Fibroblast of skin of right quadriceps (primary cell): ENCODE measurements at places on chromosomes 16 and 17.

DNA sequence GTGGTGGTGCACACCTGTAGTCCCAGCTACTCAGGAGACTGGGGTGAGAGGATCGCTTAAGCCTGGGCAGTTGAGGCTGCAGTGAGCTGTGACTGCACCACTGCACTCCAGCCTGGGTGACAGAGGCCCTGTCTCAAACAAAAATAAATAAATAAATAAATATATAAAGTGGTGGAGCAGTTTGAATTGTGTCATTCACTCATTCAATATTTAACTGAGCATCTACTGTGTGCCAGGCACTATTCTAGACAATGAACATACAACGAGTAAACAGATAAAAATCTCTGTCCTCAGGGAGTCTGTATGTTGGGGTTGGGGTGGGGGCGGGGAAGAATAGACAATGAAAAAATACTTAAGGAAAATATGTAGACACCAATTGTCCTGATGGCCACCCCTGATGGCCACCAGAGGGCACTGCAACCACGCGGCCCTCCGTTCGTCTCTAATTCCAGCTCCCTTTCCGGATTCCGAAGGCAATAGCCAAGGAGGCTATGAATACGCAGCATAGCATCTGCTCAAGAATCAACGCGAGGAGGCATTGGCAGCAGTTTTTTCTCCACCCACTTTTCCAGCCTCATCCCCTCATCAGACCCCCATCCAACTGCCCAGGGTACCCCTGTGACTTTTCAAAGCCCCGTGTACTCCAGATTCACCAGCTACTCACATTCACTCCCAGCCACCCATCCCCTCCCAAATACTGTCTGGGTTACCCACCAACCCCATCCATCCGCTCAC is 21.4 kb downstream of the QPRT start:
- DNase-seq: peak; percentile 83

DNA sequence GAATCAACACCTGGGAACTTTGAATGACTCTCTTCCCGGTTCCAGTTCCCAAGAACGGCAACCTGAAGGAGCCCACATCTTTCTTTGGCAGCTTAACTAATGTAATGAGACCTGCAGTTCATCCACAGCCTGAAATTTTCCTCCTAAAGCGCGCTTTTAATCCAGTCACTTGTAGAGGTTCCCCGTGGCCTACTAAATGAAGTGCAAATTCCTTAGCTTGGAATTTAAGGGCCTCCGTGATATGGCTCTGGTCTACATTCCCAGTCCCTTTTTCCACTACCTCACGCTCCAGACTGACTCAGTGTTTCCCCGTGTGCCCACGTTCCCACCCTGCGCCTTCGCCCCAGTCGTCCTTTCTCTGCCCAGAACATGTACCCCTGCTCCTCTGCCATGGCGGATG is 27.2 kb downstream of the FZD2 start:
- no peak for DNase-seq

DNA sequence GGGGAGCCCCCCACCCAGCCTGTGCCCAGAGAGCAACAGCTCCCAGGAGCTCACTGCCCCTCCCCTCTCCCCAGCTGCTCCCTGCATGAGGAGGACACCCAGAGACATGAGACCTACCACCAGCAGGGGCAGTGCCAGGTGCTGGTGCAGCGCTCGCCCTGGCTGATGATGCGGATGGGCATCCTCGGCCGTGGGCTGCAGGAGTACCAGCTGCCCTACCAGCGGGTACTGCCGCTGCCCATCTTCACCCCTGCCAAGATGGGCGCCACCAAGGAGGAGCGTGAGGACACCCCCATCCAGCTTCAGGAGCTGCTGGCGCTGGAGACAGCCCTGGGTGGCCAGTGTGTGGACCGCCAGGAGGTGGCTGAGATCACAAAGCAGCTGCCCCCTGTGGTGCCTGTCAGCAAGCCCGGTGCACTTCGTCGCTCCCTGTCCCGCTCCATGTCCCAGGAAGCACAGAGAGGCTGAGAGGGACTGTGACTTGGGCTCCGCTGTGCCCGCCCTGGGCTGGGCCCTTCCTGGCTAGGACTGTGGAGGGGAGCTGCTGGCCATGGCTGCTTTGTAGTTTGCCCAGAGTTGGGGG is 584 bp downstream of the TCAP start:
- DNase-seq: no peak

DNA sequence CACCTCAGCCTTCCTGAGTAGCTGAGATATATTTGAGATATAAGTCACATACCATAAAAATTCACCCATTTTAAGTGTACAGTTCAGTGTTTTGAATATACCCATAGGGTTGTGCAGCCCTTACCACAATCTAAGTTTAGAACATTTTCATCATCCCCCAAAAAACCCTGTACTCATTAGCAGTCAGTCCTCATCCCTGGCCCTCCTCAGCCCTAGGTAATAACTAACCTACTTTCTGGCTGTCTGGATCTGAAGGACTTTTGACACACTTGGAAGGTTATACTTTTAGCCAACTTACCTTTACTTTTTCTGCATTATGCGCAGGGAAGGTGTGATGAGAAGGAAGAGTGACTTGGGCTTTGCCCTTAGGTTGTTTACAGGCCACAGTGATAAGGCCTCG is 4.0 kb upstream of the PLEKHG4 start:
- DNase-seq: no peak

GRCh38 chr16:7206469-7206868 is 126.2 kb upstream of the RBFOX1 start:
- no peak for DNase-seq

GRCh38 chr17:27477050-27477888 is 21.0 kb downstream of the KSR1 start:
- no peak for DNase-seq

DNA sequence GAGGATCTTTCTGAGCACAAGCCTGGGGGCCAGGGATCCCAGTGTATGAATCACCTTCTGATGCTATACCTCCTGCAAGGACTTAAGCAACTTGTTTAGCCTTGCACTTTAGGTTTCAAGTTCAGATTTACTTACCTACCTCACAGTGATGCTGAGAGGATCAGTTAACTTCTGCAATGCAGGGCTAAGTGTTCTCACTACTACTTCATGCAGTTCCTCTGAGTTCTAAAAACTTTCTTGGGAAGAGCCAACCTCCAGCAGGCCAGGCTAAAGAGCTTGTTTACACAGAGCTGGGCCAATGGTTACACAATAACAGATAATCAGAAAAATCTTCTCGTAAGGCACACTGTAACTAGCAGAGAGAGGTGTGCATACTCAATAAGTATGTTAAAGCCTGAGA is 13.0 kb downstream of the VEZF1 start:
- DNase-seq: no peak

DNA sequence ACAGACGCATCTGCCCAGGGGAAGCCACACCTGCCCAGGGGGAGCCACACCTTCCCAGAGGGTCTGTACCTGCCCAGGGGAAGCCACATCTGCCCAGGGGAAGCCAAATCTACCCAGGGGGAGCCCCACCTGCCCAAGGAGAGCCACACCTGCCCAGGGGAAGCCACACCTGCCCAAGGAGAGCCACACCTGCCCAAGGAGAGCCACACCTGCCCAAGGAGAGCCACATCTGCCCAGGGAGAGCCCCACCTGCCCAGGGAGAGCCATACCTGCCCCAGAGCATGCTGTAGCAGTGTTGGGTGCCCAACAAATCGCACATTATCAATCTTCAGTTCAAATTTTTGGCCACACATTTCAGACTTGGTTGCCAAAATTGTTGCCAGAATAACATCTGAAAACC is 19.6 kb downstream of the NPRL3 start:
- no peak for DNase-seq

DNA sequence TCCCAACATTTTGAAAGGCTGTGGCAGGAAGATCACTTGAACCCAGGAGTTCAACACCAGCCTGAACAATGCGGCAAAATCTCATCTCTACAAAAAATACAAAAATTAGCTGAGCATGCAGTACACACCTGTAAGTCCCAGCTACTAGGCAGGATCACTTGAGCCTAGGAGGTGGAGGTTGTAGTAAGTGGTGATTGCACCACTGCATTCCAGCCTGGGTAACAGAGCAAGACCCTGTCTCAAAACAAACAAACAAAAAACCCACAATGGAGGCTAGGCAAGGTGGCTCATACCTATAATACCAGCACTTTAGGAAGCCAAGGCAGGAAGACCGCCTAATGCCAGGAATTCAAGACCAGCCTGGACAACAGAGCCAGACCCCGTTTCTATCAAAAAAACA is 12.0 kb downstream of the APPBP2 start:
- no peak for DNase-seq

DNA sequence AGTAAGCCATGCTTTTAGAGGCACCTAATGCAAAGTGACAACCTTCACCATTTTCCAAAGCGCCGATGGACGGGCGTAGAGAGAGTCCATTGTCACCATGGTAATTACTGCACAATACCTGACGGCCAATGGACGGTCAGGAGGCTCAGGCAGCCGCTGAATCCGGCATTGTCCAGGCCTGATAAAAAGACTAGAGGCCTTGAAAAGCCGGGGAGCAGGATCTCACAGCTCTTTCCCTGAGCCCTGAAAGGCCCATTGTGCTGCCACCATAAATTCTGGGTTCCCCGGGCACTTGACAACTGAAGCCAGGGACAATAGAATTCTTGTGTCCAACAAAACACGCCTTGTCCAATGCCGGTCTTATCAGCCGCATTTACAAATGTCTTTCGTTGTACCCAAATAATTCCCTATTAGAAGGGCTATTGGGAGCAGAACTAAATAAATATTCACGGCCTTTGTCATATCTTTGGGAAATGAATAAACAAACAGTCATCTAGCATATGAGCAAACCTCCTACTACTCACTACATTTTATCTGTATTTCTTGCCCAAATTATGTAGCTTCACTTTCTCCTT is 62.4 kb downstream of the CDH11 start:
- no peak for DNase-seq

- no peak for DNase-seq
Observed at GRCh38 chr17:48374650-48375230, 55.3 kb downstream of the SKAP1 start.

- peak; percentile 77 for DNase-seq
Observed at GRCh38 chr17:978103-979093, 1.2 kb downstream of the NXN start.

GRCh38 chr17:80894439-80894721 is 97.3 kb upstream of the CHMP6 start:
- no peak for DNase-seq

DNA sequence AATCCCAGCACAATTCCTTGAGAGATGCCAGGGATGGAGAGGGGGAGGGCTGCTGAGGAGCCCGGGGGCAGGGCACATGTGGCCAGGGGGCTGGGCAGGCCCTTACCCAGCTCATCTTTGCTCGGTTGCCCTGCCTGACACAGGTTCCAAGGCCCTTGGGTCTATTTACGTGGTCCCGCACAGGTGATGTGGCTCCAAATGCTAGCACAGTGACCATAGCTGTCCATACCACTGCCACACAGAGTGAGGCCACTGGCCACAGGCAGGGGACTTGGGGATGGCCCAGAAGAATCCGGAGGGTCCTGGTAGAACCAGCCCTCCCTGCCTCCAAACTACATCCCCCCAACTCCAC is 10.0 kb upstream of the PRR29 start:
- no peak for DNase-seq

GRCh38 chr16:5412731-5413130 is 315.1 kb upstream of the EEF2KMT start:
- DNase-seq: no peak

DNA sequence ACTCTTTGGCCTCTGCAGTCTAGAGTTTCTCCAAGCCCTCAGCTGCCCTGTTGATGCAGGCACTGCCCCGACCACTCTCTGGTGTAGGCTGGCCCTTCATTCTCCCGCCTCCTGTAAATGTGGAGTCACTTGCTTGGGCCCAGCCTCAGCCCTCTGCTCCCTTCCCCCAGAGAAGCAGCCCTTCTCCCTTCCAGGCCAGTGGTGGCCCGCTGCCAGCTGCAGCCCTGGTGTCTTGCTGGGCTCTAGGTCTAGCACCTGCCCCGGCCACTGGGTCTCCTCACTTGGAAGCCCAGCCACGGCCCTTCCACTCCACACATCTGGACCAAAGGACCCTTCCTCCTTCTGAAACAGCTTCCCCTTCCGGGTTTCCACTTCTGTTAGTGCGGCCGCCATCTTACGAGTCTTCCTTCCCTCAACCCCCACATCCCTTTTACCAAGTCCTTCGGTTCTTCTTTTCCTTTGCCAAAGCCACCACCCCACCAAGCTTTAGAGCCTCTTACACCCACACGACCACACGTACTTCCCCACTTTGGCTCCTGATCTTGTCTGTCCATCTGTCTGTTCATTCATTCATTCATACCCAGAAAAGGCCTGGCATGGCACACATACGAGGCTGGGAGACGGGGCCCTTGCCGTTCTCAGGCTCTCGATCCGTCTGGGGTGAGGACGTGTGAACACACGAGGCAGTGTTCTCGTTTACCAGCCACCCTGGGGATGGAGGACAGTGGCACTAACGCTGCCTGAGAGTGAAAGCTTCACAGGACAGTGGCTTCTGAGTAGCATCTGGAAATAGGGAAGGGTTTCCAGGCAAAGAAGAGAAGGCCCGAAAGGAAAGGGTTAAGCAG is 68.0 kb downstream of the ABR start:
- no peak for DNase-seq

GRCh38 chr17:57714665-57715180 is 30.4 kb downstream of the CCDC182 start:
- DNase-seq: no peak

DNA sequence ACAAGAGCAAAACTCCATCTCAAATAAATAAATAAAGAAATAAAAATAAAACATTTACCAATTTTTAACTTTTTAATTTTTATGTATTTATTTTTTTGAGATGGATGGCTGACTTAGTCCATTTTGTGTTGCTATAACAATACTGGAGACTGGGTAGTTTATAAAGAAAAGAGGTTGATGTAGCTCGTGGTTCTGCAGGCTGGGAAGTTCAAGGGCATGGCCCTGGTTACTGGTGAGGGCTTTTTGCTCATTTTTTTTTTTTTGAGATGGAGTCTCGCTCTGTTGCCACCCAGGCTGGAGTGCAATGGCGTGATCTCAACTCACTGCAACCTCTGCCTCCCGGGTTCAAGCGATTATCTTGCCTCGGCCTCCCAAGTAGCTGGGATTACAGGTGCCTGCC is 14.2 kb upstream of the FOXK2 start:
- DNase-seq: no peak

DNA sequence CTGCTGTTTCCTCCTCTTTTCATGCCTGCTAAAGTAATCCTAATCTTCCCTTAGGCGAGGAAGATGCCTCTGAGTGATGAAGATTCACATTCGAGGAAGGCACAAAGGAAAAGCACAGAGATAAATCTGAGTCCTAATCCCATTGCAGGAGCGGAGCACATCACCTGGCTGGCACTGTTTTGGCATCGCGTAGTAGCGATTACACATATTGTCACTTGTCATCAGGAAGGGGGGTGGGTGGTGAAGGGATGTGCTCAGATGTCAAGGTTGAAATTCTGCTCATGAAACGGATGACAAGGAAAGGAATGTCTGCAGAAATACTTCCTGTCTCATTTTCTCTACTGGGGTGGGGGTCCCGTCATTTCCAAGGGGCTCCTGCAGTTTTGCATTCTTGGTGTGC is 363.1 kb upstream of the EEF2KMT start:
- DNase-seq: no peak

GRCh38 chr17:33667671-33668070 is 374.6 kb upstream of the ASIC2 start:
- DNase-seq: no peak
